ENCODE measurements at places on chromosomes 6 and 20.

DNA sequence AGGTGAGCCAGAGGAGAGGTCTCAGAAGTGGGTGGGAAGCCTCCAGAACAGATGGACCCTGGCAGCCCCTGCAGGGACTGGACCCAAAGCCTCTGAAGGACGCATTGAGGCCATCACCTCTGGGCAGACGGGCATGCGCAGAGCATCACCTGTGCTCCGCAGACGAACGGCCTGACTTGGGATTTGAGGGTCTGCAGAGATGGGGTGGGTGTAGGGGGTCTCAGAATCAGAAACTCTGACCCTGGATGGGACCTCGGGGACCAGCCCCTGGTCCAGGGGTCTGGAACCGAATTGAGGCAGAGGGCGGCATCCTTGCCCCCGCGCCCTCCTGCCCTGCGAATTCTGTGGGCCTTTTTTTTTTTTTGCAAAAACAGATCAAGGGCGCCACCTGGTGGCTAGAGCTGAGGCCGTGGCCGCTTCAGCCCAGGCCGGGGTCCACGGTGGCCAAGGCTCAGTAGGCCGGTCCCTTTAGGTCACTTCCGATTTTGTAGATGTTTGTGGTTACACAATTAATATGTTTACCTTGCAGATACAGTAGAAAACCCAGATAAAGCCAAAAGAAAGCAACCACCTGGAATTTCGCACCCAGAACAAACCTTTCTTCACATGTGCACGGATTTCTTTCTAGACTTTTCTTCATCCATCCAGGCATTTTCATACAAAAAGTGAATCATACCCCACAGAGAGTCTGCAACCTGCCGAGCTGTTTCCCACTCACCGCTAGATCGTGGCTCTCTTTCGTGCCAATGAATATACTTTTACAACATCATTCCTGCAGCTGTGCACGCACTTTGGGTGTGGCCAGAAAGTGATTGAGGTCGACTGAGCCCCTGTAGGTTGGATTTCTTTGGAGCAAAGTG is 25.9 kb downstream of the ZBP1 start:
- DNase-seq: peak; percentile 60

DNA sequence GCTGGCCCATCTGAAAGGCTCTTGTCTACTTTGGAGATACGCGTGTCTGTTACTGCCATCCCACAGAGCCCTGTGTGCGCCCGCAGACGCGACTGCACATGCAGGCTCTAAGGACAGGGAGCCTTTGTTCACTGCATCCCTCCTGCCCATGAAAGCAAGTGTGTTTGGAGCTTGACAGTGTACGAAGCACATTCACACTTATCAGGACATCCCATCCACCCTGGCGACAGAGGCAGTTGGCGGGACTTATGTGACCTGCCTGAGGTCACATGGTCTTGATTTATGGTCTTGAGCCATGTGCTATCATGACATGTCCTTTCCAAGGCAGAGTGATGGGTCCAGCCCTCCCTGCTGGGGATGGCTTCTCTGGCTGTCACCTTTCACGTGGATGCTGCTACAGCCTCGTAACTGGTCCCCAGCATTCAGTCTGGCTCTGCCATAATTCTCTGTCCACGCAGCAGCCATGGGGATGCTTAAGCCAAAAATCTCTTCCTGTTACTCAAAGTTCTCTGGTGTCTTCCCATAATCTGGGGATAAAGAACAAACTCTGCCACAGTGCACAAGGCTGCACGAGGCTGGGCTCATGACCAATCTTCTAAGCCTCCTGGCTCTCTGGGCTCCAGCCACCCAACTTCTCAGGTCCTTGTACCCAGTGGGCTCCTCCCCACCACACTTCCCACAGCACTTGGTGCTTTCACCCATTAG is 36.3 kb upstream of the FAM83D start:
- DNase-seq: no peak

- DNase-seq: no peak
These were observed 70.7 kb downstream of the LYRM2 start for GRCh38 chr6:89567630-89568390.

GRCh38 chr6:105667056-105667455 is 264.2 kb upstream of the PREP start:
- no peak for DNase-seq

DNA sequence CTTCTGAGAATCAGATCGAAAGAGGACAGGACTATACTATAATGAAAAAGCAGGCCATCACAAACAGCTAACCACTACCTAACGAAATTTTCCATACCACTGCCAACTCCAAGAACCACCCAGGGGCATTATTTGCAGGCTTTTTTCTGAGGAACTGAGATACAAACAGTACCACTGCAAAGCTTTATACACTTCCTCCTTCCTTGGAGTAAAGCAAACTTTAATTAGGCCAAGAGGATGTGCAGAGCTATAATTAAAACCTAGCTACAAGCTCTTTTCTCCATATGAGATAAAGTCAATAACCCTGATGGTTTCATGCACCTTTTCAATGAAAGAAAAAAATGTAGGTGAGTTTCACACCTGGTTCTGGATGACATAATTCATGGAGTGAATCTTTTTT is 68.5 kb downstream of the ELOVL5 start:
- DNase-seq: no peak

GRCh38 chr6:138719744-138720143 is 53.8 kb upstream of the CCDC28A start:
- DNase-seq: no peak

DNA sequence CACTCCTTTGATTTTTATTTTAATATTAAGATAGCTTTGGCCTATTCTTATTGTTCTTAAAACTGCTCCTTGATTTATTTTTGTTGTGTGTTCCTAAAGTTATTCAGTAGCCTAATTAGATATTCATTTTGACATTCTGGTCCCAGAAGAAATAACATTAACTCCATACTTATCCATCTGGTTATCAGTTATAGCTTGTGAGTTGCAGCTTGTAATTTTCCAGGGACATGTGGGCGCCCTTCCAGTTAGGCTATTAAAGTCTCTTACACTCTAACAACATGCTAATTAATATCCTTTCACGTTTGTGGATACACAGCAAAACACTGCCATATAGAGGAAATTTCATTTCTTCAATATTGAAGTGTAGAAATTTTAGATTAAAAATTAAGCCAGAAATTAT is 987.5 kb downstream of the HACE1 start:
- DNase-seq: no peak

GRCh38 chr6:133590196-133590595 is 298.7 kb upstream of the TCF21 start:
- no peak for DNase-seq

DNA sequence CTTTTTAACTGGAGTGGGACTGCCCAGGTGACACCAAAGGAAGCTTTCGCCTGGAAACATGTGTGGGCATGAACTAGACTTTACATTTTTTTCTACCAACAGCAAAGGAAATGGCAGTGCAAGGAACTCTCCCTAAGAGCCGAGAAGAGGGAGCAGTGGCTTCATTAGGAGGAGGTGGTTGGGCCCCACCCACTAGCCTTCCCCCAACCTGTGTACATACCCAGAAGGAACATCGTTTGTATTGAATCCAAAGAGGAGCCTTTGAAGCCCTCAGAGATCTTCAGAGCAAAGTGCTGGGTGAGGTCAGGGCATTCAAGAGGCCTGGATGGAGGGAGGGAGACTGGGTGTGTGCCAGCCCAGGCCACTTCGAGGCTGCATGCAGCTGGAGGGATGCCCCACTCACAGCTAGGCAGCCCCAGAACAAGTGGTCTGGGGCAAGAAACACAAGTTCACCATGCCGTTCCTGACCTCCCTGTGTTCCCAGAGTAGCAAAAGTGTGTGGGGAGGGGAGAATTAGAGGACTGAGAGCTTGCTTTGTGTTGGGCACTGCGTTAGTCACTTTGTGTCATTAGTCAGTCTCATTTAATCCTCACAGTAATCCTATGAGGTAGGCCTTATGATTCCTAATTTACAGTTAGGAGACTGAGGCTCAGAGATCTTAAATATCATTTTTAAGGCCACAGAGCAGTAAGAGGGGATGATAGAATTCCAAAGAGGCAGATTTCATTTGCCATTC is 191.6 kb upstream of the SUPT3H start:
- DNase-seq: no peak

DNA sequence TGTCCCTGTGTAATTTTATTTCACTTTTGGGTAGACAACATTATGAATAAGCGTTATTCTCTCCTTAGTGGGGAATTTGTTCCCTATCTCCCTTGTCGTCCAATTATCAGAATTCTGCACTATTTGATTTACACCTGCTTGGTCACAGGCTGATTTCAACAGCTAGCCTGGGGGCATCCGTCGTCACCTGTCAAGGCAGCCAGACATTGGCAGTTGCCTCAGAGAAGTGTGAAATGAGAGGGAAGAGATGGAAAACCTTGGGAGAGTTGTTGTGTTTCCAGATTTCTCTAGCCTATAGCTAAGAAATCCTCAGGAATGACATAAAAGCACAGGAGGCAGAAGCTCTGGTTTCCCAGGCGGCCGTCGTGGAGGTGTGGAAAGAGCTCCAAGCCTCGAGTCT is 891 bp upstream of the GHRH start:
- no peak for DNase-seq

GRCh38 chr6:126531286-126531685 is 191.4 kb downstream of the CENPW start:
- no peak for DNase-seq

DNA sequence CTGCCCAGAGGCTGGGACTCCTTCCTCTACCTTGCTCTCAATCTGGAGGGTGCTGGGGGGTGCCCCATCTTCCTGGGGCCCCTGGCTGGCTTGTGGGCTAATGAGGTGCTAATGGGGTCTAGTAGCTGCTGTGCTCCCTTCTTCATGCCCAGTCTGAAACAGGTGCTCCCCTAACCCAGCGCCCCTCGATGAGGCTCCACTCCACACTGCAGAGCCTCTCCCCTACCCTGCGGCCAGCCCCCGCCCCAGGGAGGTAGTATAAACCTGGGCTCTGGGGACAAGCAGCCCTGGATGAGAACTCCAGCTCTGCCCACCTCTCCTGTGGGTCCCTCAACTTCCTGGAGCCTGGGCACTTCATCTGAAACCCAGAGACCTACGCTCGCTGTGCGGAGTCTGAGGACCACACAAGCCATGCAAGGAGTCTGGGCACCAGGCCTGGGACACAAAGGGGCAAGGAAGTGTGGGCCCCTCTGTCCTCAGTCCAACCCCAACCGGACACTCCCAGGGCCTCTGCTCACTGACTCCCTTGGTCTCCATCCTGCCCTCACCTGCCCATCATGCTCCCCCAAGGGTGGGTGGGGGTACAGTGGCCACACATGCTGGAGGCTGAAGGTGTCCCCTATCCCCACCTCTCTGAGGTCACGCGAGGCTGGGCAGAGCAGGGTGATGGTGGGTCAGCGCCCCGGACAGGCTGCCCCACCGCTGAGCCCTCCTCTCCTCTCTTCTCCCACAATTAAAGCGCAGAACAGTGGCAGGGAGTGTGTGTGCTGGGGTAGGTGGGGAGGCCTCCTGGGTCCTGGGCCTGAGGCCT is 6.1 kb downstream of the RPL10A start:
- no peak for DNase-seq

GRCh38 chr6:106114492-106114891 is 28.4 kb downstream of the PRDM1 start:
- DNase-seq: no peak

- no peak for DNase-seq
These were observed 49.5 kb downstream of the NCOA3 start for GRCh38 chr20:47551222-47551621.

Measured in foreskin fibroblast (primary cell).